Ammon's horn (tissue), 1 donor: ENCODE measurements at places on chromosomes 1 and 21.

GRCh38 chr1:161921491-161921890, 102.2 kb downstream of the OLFML2B start:
- no peak for DNase-seq

GRCh38 chr1:158507511-158507910, 35.5 kb downstream of the OR10R2 start:
- DNase-seq: no peak

GRCh38 chr21:31892686-31893085, 19.9 kb downstream of the HUNK start:
- DNase-seq: no peak

DNA sequence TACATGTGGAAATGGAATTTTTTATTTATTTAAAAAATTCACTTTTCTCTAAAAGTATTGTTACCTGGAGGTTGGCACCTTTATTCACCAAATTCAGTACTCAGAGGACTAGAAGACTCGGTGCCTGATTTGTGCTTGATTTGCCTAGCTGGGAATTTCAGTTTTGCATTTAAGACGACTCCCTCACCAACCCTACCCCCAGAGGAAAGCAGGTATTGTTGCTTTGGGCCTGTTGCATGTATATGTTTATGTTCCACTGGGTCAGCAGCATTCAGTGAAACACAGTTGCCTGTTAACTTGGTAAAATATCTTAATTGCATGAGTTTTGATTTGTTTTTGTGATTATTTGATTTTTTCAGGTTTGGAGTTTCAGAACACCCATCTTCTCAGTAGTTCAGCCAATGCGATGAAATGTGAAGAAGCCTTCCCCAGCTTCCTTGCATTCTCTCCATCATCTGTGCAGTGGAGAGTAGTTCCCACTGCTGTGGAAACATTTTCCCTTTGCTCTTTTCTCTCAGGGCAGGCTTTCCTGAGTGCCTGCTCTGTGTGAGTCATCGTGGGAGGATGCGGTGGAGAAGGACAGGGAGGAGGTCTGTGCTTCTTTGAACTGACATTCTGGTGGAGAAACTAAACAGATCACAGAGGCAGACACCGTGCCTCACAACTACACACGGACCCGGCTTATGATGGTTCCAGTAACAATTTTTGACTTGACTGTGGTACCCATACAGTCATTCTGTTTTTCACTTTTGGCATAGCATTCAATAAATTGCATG, 6.4 kb downstream of the ADARB1 start:
- DNase-seq: no peak

DNA sequence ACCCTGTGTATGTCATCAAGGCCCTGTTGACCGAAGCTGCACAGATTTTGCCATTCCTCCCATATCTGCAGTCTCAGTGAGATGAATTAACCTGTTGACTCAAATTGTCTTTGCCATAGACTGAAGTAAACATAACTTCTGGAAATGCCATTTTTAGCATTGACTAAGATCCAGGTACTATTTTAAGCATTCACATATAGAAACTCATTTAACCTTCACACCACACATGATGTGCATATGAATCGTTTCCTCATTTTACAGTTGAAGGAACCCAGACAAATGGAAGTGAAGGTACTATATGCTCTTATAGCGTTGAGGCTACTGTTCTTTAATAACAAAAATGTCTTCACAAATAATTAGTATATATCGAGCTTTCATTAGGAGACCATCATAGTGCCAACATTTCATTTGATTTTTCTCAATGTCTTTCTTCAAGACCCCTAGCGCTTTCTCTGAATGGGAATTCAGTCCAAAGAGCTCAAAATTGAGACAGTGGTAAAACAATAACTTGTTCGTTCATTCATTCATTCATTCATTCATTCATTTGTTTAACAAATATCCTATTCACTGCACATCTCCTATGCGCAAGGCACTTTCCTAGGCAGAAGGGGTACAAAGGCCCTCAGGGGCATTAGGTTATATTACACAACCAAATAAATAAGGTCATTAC, 444.7 kb downstream of the ADGRL2 start:
- no peak for DNase-seq

GRCh38 chr1:35175602-35176001, 17.3 kb downstream of the SFPQ start:
- no peak for DNase-seq

DNA sequence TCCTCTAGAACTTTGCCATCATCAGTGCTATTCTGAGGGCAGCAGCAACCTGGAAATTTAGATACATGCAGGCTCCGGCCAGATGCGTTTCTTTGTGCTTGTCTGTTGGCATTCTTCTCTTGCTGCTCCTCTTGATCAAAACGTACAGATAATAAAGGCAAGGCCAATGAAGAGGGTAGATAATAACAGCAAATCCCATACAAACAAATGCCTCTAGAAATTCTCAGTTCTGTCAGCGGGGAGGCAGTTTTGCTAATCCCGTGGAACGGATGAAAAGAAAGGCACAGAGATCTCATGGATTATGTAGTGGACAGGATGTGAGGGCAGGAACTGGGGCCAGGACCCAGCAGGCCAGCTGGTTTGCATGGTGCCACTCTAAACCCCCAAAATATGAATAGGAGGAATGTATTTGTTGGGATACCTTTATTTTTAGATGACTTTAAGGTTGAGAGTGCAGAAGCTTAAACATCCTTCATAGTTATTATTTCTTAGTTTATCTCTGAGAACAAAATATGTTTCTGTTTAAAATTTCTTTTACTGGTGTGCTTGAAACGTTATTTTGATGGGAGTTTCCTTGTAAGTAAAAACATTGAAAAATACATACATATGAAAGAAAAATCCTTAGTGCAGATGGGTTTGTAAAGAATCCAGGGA, 1.5 kb downstream of the ITSN1 start:
- DNase-seq: peak; percentile 23

DNA sequence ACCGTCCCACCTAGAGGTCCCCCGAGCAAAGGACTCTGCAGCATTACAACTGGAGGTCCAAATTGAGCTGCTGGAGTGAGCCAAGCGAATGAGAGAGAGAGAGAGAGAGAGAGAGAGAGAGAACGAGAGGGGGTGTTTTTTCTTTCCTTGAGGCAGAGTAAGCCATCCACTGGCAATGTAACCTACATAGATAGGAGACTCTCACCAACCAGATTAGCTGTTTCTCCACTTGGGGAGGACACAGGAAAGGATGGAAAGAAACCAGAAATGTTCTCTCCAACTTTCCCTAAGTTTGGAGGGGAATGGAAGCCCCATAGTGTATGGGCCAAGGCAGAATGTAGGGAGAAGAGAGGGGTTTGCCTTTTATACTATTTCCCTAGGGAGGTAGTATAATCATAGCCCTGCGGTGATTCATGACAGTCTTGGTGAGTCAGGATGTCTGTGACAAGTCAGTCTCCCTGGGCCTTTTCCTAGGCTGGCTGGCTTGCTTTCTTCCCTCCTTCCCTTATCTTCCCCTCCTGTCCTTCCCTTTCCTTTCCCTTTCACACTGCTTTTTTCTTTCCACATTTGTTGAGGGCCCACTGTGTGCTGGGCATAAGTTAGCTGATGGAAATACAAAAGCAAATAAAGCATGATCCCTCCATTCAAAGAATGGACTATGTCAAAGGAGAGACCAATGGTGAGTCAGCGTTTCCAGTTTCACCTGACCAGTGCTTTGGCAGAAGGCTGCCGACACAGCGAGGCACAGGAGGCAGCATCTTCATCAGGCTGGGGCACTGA, 7.1 kb downstream of the FNDC7 start:
- no peak for DNase-seq

- no peak for DNase-seq
Measured at GRCh38 chr21:39124681-39125251, 58.5 kb downstream of the PSMG1 start.

- no peak for DNase-seq
Measured at GRCh38 chr1:65214340-65215027, 66.5 kb downstream of the AK4 start.

DNA sequence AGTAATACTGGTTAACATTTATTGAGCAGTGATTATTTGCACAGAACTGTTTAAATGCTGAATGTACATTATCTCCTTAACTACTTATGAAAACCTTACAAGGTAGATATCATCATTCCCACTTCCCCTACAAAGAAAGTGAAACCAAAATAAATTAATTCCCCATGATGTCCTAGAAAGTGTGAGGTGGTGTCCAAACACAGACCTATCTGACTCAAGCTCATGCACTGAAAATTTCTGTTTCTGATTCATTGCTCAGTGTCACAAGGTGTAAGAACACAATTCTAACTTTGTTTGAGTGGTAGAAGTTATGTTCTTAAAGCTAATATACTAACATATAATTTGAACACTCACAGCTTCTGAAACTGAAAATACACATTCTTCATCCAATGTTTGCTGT, 178.7 kb downstream of the MRPL39 start:
- DNase-seq: no peak

- no peak for DNase-seq
Measured at GRCh38 chr1:11594222-11594621, 60.0 kb downstream of the FBXO2 start.

DNA sequence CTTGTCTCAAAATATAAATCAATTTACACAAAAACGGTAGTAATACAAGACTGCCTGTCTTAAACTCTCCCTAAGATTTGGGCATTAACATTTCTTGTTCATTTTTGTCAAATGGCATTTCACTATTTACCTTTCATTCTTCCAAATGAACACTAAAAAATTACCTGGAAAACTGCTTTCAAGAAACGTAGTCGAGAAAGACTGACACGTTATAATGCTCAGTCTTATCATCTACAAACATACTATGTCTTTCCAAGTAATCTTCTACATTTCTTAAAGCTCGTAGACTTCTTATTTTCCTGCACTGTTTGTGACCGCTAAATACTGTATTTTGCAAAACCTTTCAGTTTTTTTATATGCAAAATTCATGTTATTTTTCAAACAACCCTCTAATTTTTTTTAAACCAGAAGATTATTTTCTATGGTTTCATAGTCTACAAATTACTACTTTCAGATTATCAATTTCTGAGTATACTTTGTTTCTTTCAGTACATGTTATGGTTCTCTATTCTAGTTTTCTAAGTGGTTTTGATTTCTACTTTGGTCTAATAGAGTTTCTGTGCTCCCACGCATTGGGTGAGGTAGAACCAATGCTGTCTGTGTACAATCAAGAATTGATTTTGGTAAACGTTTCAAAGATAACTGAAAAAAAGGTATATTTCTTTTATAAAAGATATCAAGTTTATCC, 336.4 kb downstream of the SMYD3 start:
- no peak for DNase-seq

DNA sequence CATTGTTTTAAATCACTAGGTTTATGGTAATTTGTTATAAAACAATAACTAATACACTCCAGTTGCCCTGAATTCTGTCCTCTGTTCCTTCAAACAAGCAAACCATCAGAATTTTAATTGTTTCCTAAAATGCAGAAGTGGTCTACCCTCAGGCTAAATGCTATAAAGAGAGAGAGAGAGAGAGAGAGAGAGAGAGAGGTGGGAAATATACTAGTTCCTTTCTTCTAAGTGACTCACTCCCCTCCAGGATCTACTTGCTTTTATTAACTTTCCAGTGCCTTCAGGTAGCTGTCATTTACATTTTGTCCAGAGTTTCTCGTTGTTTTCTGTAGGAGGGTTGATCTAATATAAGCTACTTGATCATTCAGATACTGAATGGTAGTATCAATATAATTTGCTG, 26.4 kb downstream of the LRRC53 start:
- no peak for DNase-seq

DNA sequence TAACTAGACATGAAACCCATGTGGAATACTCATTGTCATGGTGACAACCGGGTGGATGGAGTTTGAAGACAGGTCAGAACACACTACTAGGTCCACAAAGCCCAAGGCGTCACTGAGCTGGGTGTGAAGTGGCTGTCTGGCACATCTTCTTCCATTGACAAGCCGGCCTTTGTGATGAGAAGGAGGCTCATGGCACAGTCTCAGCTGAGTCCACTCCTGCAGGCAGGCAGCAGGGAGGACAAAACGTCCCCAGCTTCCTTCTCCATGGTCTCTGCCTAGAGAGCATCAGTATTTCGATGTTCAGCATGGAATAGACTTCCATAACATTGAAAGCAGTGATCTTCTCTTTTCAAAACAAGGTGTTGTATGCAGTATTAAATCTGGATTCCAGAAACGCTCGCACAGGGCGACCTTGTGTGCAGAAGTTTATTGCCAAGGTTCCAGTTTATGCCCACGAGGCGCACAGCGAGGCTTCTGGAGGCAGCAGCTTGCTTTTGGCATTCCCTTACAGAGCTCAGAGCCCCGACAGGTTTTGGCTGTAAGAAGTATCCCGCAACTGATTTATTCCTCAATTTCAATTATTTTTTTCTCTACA, 104.2 kb downstream of the SIM2 start:
- peak; percentile 87 for DNase-seq

GRCh38 chr21:33042812-33043211, 17.1 kb downstream of the OLIG2 start:
- DNase-seq: no peak

DNA sequence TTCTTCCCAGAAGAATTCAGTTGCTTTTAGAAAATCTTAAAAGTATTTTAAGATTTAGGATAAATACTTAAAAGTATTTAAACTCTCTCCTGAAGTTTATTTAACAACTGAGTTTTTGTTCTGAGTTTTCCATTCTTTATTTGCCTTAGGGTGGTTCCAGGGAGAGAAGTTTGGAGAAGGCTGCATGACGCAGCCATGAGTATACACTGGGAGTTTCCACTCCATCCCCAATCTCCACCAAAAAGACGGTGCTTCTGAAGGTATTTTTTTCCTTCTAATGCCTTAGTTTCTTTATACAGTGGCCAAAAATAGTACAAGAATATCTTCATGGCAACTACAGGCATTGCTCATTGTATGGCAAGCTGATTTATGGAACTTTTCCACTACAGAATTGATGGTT, 122.7 kb downstream of the ST6GALNAC5 start:
- DNase-seq: no peak
